Cardiac muscle cell (in vitro differentiated cells and primary cell): ENCODE measurements at places on chromosomes 5 and 9.

DNA sequence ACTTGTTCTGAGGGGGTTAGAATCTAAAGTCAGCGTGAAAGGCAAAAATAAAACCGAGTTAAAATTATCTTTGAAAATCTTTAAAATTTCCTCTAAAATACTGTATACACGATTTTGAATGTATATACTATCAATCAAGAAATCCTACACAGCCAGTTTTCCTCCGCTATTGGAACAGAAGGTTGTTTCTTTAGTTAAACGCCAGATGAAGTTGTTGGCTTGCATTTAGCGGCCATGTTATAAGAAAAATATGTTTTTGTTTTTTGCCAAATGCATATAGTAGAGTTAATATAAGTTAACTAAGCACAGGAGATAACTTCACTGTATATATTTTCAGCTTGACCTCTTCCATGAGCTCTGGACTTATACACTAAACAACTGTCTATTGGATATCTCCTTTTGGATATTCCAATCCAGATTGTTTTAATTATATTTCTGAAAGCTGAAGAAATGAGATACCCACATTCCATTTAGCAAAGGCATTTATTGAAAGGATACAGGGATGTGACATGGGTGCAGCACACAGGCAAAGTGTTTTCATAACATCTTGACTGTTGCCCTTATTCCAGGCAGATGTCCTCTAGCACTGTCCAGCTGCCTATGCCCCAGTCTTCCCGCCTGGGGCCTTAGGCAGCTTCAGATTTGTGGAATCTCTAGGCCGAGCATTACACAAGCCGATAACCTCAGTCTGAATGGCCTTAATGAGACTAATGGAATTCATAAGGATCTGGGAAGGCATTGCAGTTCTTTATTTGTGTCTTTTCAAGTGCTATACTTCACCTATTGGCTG is 10.0 kb upstream of the ATG10 start:
- DNase-seq = no peak
- H3K4me3 ChIP-seq = no peak overlapping the region
- no peaks in the 10 kb centered on the region for H3K27me3 ChIP-seq
- H3K27ac ChIP-seq = no peak overlapping the region

- peak overlapping the region; percentile 96 for H3K4me3 ChIP-seq
- peaks cover 21% of the 10 kb centered on the region for H3K36me3 ChIP-seq
- peaks cover 4% of the 10 kb centered on the region for H3K27me3 ChIP-seq
- DNase-seq = no peak
- peak overlapping the region; percentile 100 for H3K27ac ChIP-seq
- no peaks in the 10 kb centered on the region for H3K4me1 ChIP-seq
Measured at GRCh38 chr5:173237143-173237874, 2.3 kb upstream of the NKX2-5 start.

- H3K27ac ChIP-seq = peak overlapping the region; percentile 41
- DNase-seq = no peak
- no peak overlapping the region for H3K4me3 ChIP-seq
- H3K27me3 ChIP-seq = no peaks in the 10 kb centered on the region
Measured at GRCh38 chr5:83482961-83483360, 11.4 kb downstream of the VCAN start.

DNA sequence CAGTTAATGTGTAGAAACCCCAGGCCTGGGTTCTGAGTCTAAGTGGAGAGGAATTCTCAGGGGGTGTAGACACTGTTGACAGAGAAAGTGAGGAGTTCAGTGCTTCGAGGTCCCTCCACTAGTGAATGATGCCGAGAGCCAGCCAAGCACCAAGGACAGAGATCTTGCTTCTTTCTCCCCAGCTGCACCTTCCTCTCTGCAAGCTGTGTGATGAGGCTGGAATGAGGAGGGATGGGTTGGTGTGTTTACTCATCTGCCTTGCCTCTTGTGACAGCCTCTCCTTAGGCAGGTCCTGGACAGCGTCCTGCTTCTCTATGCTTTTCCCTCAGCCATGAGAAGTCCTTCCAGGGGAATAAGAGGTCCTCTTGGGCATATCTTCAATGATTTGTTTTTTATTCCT is 35.3 kb downstream of the HNRNPH1 start:
- no peak overlapping the region for H3K4me3 ChIP-seq
- no peaks in the 10 kb centered on the region for H3K27me3 ChIP-seq
- H3K4me1 ChIP-seq = no peaks in the 10 kb centered on the region
- no peak for DNase-seq

DNA sequence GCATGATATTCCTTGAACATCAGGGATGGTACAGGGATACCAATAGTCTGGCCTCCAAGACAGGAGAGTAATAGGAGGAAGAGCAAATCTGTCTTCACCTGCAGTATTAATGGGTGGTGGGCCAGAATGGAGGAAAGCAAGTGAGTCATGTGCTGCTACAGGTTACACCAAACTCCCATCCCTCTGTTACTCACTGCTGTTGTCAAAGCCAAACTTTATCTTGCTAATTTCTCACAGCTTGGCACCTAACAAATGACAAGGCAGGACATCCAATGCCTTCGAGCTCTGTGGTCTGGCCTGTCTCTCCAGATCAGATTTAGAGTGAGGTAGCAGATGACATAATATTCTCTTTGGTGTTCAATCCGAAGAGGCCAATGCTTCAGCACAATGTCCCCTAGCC is 26.8 kb downstream of the PLAC8L1 start:
- no peak for DNase-seq
- no peaks in the 10 kb centered on the region for H3K27me3 ChIP-seq
- no peaks in the 10 kb centered on the region for H3K36me3 ChIP-seq
- no peak overlapping the region for H3K4me3 ChIP-seq
- H3K4me1 ChIP-seq = peaks cover 13% of the 10 kb centered on the region

- H3K36me3 ChIP-seq = peaks cover 10% of the 10 kb centered on the region
- H3K27me3 ChIP-seq = no peaks in the 10 kb centered on the region
- no peak overlapping the region for H3K27ac ChIP-seq
- DNase-seq = peak; percentile 4
Measured at GRCh38 chr9:113042884-113043657, 13.5 kb downstream of the ZFP37 start.
